DMS53 (cell line): ENCODE measurements at places on chromosomes 2 and 18.

- DNase-seq: no peak
These were observed 14.0 kb downstream of the TYMS start for GRCh38 chr18:671405-671804.

GRCh38 chr2:223008162-223008561 is 43.8 kb upstream of the KCNE4 start:
- peak; percentile 41 for DNase-seq

DNA sequence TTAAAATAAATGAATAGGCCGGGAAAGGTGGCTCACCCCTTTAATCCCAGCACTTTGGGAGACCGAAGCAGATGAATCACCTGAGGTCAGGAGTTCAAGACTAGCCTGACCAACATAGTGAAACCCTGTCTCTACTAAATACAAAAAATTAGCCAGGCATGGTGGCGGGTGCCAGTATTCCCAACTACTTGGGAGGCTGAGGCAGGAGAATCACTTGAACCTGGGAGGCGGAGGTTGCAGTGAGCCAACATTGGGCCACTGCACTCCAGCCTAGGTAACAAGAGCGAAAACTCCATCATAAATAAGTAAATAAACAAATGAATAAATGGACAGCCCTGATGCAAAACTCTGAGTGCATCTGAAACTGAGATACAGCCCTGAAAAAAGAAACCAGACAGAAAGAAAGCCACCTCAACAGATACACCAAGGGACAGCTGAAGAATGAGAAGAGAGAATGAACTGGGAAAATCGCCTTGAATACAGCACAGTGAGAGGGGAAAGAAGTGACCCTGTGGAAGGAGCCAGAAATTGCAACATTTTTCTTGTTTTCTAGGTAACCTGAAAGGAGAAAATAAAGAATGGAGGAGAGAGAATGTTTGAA is 64.4 kb downstream of the TRABD2A start:
- DNase-seq: no peak

GRCh38 chr18:31325051-31325450 is 7.1 kb downstream of the DSG1 start:
- no peak for DNase-seq

GRCh38 chr2:34991508-34992274 is 1363.9 kb upstream of the CRIM1 start:
- no peak for DNase-seq

DNA sequence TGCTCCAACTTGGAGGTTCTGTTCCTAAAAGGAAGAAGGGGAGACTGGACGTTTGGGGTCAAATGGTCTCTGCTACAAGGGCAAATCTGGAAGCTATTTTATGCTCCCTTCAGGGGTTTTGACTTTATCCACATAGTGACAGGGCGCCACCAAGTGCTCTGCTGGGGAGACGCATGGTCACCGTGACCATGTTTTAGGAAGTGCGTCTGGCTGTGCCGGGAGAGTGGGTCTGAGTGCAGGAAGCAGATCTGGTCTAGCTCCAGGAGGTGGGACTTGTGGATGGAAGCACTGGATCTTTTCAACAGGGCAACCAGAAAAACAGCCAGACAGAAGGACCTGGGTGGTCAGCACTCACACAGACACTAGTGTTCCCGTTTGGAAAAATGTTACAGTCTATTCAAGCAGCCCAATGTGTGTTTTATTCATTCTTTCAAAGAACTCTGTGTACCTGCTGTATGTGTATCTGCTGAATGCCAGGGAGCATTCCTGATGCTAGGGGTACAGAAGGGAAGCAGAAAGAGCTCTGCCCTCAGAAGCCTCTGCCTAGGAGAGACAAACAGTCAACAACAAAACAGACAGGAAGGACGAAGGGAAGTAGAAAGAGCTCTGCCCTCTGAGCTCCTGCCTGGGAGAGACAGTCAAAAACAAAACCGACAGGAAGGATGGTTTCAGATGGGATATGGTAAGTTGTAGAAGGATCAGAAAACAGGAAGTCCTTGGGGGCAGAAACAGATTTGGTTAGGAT is 14.3 kb downstream of the IMPA2 start:
- peak; percentile 95 for DNase-seq

GRCh38 chr2:203820969-203821368 is 46.6 kb upstream of the CTLA4 start:
- DNase-seq: no peak

DNA sequence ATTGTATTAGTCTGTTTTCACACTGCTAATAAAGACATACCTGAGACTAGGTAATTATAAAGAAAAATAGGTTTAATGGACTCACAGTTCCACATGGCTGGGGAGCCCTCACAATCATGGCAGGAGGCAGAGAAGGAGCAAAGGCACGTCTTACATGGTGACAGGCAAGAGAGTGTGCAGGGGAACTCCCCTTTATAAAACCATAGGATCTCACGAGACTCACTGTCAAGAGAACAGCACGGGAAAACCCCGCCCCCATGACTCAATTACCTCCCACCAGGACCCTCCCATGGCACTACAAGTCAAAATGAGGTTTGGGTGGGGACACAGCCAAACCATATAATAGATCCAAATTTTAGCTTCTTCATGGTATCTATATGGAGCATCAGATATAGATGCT is 69.6 kb upstream of the TMEM87B start:
- no peak for DNase-seq

GRCh38 chr2:4139731-4140130 is 436.4 kb downstream of the DCDC2C start:
- peak; percentile 68 for DNase-seq

GRCh38 chr2:11980809-11981208 is 234.4 kb downstream of the LPIN1 start:
- no peak for DNase-seq

DNA sequence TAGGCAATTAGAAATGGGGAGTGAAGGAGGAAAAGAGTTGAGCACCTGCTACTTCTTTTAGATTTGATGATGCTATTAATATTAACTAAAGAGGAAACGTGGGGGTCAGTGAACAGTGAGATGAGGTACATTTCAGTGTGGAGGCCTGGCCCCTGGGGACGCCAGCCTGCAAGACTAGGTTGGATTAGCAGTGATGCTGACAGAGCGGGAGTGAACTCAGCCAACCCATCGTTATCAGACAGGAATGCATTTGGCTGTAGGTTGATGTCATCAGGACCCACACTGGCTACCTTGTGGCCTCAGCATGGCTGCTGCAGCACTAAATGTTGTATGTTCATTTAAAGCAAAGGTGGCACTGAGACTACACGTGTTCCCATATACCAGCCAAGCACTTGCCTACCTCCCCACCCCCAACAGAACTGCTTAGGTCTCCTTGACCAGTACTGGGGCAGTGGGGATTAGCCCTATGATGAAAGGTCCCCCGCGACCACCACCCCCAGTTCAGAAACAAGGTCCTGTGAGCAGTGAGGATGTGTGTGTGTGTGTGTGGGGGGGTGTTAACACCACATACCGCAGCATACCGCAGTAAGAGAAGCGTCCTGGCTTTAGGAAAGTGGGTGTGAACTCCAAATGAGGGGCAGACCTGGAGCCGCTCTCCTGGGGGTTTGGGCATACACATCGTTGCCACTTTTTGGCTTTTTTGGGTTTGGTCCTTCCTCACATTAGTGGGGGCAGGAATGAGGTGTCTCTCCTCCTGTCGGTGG is 26.0 kb downstream of the DGKD start:
- DNase-seq: no peak

- DNase-seq: no peak
These were observed 24.3 kb downstream of the NCK2 start for GRCh38 chr2:105768961-105769452.

- no peak for DNase-seq
These were observed 120.2 kb downstream of the PTGR3 start for GRCh38 chr18:75088622-75089211.
